ENCODE measurements at places on chromosomes 2 and 18. TPM values are rescaled to one million over a fixed set of nuclear protein-coding genes. Genes with fewer than 3 reads are reported as not detected.

Gene SCYGR4
- not detected for total RNA-seq

Gene KCNS3
- total RNA-seq = 70.9 TPM

- no peak for DNase-seq
These were observed 145.0 kb downstream of the MAP4K4 start for GRCh38 chr2:101842471-101842870.

DNA sequence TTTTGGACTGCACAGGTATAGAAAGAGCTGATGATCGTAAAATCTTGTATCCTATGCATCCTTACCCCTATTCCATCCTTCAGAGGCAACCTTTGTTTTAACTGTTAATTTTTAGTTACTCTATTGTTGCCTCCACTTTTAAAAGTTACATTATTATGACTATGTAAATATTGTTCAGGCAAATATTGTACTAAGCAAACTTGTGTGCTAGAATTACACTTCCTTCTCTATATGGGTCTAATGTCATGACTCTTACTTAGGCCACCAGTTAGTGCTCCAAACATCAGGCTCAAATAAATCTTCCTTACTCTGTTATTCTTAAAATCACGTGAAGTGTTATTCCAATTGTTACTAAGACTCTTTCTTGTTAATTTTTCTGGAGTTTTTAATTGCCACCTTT, 47.4 kb upstream of the EMILIN2 start:
- DNase-seq = no peak

GRCh38 chr2:118250463-118250862, 162.2 kb downstream of the INSIG2 start:
- peak; percentile 47 for DNase-seq

DNA sequence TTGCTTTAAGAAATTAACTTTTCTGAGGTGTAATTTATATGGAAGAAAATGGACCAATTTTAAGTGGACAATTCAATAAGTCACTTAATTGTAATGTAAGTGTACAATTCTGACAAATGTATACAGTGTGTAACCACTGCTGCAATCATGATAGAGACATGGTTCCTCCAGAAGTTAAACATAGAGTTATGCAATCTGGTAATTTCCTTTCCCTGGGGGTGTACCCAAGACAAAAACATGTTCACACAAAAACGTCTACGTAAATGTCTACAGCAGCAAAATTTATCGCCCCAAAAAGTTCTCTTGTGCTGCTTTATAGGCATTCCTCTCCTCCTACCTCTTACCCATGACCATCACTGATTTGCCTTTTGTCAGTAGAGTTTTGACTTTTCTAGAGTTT, 141.5 kb downstream of the AQP4 start:
- no peak for DNase-seq

Measured in renal cortical epithelial cell (primary cell).